Mammary epithelial cell (primary cell): ENCODE measurements at places on chromosomes 2 and 18. TPM values are rescaled to one million over a fixed set of nuclear protein-coding genes. Genes with fewer than 3 reads are reported as not detected.

Gene PLCL1
- 0.33 TPM for total RNA-seq

Gene TRIM43
- total RNA-seq = not detected

Gene BABAM2
- 35.0 TPM for total RNA-seq

Gene SLC14A1
- total RNA-seq = not detected in 2 replicates

Gene PMS1
- total RNA-seq = 21.2 and 30.5 TPM in 2 replicates

Gene WDFY1
- total RNA-seq = 55.6 and 65.3 TPM in 2 replicates

Gene CFAP65
- total RNA-seq = not detected in 2 replicates

Gene MAP3K19
- total RNA-seq = not detected

Gene RIT2
- not detected for total RNA-seq

Gene CIB4
- not detected in 2 replicates for total RNA-seq

Gene YES1
- 76.9 and 79.9 TPM in 2 replicates for total RNA-seq
